ENCODE measurements at places on chromosomes 4 and X.

DNA sequence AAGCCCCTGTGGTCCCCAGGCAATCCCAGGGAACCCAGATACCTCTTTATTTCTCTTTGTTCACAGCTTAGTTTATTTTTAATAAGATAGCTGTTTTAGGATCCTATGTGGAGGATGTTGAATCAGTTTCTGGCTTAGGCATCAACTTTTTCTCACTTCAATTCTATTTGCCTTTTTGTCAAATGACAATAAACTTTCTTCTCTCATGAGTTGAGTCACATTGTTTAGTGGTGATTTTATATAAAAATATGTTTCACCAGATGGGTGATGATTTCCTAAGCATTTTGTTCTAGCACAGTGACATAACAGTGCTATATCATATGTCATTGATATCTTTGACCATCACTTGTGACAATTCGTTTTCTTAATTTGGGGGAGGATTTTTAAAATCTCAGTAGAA lies 198.1 kb upstream of the PUDP start:
- H3K27ac ChIP-seq, result peak overlapping the region; percentile 65
- H3K4me1 ChIP-seq, result no peaks in the 10 kb centered on the region
- no peaks in the 10 kb centered on the region for H3K27me3 ChIP-seq
- no peak overlapping the region for H3K4me3 ChIP-seq
- peak; percentile 75 for DNase-seq

DNA sequence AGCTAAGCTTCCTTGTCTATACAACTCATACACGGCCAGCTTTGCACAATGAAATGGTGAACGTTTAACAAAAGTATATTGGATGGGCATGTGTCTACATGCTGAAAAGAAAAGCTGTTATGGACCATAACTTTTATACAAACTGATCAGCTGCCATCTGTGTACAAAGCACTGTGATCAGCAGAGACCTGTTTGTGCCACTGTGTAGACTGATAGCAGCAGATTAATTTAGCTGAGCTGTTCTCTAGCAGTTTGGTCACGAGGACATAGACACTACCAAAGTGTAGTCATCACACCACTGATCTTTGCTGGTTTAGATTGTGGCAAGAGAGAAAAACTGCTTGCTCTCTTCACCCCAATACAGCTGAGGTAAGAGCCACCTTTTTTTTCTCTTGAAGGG lies 124.5 kb downstream of the RAPGEF2 start:
- H3K27me3 ChIP-seq, result no peaks in the 10 kb centered on the region
- H3K4me3 ChIP-seq, result peak overlapping the region; percentile 37
- H3K36me3 ChIP-seq, result no peaks in the 10 kb centered on the region
- peaks cover 20% of the 10 kb centered on the region for H3K4me1 ChIP-seq

DNA sequence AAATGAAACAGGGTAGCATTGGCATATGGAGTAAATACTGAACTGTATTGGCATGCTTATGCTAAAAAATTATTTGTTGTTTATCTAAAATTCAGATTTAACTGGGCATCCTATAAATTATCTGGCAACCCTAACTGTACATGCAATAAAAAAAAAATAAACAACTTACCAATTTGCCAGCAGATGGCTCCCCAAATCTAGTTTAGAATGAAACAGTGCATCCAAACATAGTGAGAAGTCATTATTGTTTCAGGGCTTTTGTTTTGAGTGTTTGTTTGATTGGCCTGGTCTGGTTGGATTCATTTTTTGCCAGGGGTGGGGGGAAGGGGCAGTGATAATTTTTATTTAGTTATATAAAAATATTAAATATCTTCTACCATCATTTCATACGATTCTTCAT lies 12.8 kb upstream of the NSUN7 start:
- no peaks in the 10 kb centered on the region for H3K36me3 ChIP-seq
- no peaks in the 10 kb centered on the region for H3K4me1 ChIP-seq
- no peaks in the 10 kb centered on the region for H3K27me3 ChIP-seq
- H3K27ac ChIP-seq, result no peak overlapping the region
- DNase-seq, result peak; percentile 77
- H3K4me3 ChIP-seq, result no peak overlapping the region

DNA sequence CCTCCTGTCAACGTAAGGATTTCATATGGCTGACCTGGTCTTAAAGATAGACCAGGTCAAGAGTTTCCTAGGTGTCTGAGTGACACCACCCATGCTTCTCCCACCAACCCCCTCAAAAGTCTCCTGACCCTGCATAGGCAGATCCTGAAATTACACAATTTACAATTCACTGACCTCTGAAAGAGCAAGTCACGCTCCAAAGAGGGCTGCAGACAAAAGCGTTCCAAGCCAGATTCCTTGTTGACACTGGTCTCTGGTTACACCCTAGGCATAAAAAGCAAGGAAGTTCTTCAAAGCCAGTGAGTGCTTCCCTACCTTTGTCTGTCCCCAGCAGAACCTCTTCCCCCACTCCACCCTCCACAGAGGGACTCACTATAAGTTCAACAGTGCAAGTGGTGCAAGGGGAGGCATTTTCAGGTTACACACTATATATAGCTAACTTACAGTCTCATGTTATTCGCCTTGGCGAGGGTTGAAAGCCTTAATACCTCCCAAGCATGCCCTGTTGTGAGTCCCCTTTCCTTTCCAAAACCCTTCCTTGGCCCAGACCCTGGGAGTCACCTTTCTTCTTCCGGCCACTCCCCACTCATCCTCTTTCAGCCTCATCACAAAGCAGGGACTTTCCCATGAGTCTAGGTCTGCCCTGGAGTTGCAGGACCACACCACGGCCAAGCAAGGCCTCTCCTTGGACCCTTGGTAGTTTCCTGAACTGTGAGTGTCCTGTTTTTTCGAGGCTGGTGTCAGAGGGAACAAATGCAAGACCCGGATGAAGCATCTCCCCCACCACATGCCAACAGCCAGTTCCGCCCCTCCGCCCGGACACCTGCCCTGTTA lies 58.0 kb upstream of the KLF3 start:
- H3K36me3 ChIP-seq, result no peaks in the 10 kb centered on the region
- peaks cover 4% of the 10 kb centered on the region for H3K27me3 ChIP-seq
- no peak for DNase-seq

GRCh38 chr4:166421556-166422156 lies 548.6 kb downstream of the TLL1 start:
- H3K36me3 ChIP-seq, result no peaks in the 10 kb centered on the region
- H3K27ac ChIP-seq, result peak overlapping the region; percentile 99
- peaks cover 28% of the 10 kb centered on the region for H3K4me1 ChIP-seq
- DNase-seq, result peak; percentile 42
- no peak overlapping the region for H3K4me3 ChIP-seq

- H3K27ac ChIP-seq, result no peak overlapping the region
- peaks cover 16% of the 10 kb centered on the region for H3K4me1 ChIP-seq
- DNase-seq, result no peak
- H3K27me3 ChIP-seq, result peaks cover 12% of the 10 kb centered on the region
Observed at GRCh38 chrX:132652871-132653270, 164.0 kb upstream of the MBNL3 start.

GRCh38 chrX:4277122-4277521 lies 563.7 kb upstream of the PRKX start:
- H3K36me3 ChIP-seq, result no peaks in the 10 kb centered on the region
- no peaks in the 10 kb centered on the region for H3K4me1 ChIP-seq
- no peak overlapping the region for H3K4me3 ChIP-seq
- H3K27me3 ChIP-seq, result no peaks in the 10 kb centered on the region
- DNase-seq, result no peak

DNA sequence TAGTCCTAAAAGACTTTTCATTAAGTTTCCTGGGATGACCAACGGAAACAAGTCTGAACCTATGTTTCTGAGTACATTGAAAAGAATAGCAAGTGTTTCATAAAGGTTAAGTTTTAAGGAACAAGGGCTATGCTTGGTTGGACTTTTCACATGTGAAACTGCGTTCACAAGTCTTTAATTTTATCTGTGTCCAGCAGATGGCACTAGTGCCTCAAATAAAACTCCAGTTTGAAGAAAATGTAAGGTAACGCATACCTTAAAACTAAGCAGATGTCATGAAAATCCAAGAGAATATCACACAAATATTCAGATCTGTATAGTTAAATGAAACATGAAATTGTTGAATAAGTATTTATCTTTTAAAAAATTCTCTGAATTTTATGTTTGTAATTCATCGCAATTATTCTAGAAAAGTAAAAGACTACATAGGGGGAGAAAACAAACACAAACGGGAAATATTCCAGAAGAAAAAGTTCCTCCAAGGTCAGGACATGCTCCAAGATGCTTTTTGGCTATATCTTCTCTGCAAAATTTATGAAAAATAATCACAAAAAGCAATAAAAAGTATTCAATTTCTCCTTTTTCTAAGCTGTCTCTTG lies 89.6 kb upstream of the MAD2L1 start:
- peak overlapping the region; percentile 17 for H3K4me3 ChIP-seq
- no peak for DNase-seq
- H3K27ac ChIP-seq, result no peak overlapping the region
- no peaks in the 10 kb centered on the region for H3K4me1 ChIP-seq
- H3K27me3 ChIP-seq, result no peaks in the 10 kb centered on the region
- H3K36me3 ChIP-seq, result no peaks in the 10 kb centered on the region

DNA sequence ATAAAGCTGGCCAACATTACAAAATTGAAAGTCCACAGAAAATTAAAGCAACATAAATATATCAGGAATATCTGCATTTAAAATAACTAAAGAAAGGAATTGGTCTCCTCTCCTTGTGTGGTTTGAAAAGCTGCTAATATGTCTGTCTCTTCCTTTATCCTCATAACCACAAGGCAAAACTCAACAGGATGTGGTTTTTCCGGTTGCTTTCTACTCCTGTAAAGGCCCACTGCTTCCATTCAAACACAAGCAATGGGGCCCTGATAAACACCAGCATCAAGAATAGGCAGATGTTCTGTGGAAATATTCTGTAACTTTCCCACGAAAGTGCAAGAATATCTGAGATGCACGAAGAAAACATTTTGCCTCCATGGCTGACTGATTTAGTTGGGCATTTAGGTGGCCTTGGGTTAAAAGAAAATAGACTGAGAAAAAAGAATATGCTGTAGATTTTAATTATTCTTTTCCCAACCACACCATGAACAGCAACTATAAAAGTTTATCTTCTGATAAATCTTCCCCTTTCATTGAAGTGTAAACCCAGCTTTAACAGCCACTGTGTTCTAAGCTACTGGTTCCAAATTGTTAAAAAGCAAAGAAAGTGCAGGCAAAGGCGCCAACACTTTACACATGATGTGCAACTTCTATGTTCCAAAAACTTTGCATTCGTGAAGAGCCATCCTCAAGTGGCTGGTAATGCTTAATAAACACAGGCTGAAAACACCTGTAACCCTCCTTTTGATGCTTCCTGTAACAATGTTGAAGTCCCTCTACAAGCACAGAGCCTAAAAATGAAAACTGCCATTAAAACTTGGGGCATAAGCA lies 50.5 kb upstream of the NDST3 start:
- H3K4me1 ChIP-seq, result no peaks in the 10 kb centered on the region
- no peak overlapping the region for H3K27ac ChIP-seq
- H3K27me3 ChIP-seq, result no peaks in the 10 kb centered on the region
- H3K4me3 ChIP-seq, result no peak overlapping the region
- no peak for DNase-seq

DNA sequence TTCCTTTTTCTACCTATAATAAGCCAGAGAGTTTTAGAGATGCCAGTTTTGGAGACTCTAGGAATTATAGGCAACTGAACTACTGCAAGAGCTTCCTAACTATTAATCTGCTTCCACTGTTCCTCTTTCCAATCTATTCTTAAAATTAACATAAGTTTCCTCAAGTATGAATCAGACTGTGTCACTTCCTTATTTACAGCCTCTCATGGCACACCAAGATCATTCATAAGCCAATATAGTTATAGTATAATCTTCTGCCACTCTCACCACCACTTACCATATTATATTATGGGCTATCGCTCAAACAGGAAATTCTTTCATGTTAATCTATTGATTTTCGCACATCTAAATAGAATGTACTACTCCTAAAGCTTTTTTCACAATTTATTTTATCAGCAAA lies 383.5 kb downstream of the STPG2 start:
- H3K4me1 ChIP-seq, result no peaks in the 10 kb centered on the region
- H3K27ac ChIP-seq, result no peak overlapping the region
- DNase-seq, result no peak
- no peaks in the 10 kb centered on the region for H3K27me3 ChIP-seq

- H3K4me1 ChIP-seq, result no peaks in the 10 kb centered on the region
- no peak overlapping the region for H3K4me3 ChIP-seq
- no peak for DNase-seq
Observed at GRCh38 chr4:141560056-141560455, 76.3 kb upstream of the IL15 start.

DNA sequence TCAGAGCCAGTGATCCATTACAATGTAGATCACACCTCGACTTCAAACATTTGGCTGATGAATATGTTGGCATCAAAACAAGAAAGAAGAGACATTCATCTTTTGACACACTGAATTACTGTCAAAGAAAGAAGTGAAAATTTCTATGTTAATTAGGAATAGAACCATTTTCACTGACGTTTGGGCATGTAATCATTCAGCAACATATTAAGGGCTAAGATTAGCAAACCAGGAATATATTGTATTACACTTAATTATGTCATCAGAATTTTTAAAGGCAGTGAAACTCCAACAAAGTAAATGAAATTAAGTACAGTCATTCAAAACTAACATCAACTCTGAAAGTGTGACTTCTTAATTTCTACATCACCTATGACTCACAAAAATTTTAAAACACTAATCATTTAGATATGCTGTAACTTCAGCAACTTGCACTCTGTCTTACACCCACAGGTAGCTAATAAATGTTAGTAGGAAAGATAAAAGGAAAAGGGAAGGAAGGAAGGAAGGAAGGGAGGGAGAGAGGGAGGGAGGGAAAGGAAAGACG lies 1.4 kb upstream of the SMR3A start:
- no peak for DNase-seq
- H3K27ac ChIP-seq, result no peak overlapping the region
- no peaks in the 10 kb centered on the region for H3K36me3 ChIP-seq
- no peak overlapping the region for H3K4me3 ChIP-seq
- H3K27me3 ChIP-seq, result no peaks in the 10 kb centered on the region
- H3K4me1 ChIP-seq, result no peaks in the 10 kb centered on the region

- H3K4me1 ChIP-seq, result peaks cover 7% of the 10 kb centered on the region
- H3K27me3 ChIP-seq, result peaks cover 3% of the 10 kb centered on the region
- no peaks in the 10 kb centered on the region for H3K36me3 ChIP-seq
- no peak for DNase-seq
Observed at GRCh38 chrX:39261446-39262147, 460.3 kb downstream of the MID1IP1 start.

DNA sequence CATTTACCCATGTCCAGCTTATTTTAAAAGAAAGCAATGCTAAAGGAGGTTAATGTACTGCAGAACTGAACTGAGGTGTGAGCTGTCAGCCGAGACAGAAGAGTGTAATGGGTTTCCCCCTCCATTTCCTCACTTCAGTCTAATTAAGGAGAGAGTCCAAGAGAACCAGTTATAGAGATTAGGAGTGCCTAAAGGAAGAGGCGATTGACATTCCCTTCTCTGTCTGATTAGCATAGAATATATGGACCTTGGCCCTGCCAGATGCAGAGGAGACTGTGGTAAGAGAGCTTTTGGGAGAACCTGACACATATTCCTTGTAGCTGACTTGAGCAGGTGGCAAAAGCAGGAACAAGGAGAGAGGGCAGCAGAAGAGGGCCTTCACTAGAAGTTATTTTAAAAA lies 137.5 kb upstream of the INPP4B start:
- H3K27me3 ChIP-seq, result peaks cover 9% of the 10 kb centered on the region
- no peak overlapping the region for H3K4me3 ChIP-seq
- no peaks in the 10 kb centered on the region for H3K4me1 ChIP-seq
- DNase-seq, result no peak
- no peaks in the 10 kb centered on the region for H3K36me3 ChIP-seq

Measured in osteoblast (primary cell).